DMS 273 treated with DMSO at 0.1 percent for 48 hours (cell line): ENCODE measurements at places on chromosomes 1 and 21.

DNA sequence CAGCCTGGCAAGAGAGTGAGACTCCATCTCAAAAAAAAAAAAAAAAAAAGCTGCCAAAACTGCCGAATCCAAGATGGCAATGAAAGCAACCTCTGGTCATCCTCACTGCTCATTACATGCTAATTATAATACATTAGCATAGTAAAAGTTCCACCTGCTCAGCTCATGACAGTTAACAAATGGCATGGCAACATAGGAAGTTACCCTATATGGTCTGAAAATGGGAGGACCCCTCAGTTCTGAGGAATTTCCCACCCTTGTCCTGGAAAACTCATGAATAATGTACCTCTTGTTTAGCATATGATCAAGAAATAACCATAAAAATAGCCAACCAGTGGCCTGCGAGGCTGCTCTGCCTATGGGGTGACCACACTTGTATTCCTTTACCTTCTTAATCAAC is 93.1 kb upstream of the PGBD5 start:
- no peak for DNase-seq

DNA sequence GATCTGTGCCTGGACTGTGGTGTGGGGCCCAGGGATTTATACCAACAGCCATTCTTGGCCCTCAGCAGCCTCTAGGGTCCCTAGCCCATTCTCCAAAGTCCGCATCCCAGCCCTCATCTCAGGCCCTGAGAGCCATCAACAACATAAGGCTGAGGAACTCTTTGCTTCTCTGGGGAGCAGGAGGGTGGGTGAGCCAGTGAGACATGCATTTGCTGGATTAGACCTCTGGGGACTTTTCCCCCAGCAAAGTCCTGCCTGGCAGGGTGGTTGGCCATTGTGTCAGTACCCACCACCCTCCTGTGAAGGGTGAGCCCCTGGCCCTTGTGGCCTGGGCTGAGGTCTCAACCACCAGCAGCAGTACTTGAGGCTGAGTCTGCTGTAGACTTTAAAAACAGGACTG is 24.2 kb upstream of the FAM20B start:
- DNase-seq: no peak

DNA sequence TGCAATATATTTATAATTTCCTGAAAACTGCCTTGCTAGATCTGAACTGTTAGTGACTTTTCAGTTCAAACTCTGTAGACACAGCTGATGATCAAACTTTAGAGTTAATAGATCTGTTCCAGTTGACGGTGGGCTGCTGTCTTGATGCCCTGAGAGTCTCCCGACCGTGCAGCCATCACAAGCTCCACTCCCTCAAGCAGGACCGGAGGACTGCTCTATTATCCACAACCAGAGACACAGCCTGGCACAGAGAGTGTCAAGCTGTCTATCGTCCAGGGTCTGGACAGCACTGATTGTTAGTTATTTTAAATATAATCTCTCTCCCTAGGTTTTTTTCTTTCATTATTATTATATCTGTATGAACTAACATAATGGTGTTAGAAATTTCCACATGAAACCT is 8.0 kb downstream of the CHODL start:
- DNase-seq: no peak

- no peak for DNase-seq
These were observed 55.7 kb downstream of the PLEKHA6 start for GRCh38 chr1:204304067-204304466.

DNA sequence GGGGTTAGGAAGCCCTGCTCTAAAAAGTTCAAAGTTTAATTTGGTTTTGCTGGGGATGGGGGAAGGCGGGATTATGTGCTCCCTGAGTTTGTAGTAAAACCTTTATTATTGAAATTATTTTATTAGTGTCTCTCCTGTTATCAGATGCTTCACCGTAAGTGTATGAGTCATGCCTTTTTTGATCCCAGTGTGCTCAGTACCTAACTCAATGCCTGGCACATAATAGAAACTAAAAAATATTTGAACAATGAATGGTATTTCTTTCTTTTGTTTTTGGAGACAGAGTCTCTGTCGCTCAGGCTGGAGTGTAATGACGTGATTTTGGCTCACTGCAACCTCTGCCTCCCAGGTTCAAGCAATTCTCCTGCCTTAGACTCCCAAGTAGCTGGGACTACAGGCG is 6.4 kb downstream of the SNRPE start:
- DNase-seq: no peak

DNA sequence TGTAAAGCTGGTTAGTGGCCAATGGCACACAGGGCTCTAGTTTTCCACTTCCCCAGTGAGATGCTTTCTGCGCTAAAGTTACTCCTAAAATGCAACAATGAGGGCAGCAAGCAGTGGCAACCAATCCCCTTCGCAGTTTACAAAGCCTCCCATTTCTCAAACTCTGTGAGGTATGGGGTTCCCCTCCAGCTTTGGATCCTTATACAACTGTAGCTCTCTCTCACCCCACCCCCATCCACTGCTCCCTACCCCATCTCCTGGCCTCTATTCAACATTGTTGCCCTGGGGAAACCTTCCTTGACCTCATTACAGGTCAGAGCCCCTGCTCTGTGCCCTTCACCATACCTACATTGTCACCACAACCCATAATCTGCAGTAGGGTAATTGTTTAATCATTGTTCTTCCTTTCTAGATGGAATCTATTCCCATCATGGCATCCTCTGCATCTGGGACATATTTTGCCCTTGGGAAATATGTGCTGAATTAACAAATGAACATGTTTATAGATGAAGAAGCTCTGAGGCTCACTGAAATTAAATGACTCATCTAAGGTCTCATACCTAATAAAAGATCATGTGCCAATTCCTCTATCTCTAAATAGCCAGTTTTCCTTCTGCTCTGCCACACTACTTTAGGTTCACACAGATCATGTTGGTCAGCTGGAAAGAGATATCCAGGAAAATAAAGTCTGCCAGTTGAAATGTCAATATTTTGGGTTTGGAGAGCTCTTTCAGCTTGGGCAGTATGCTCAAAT is 12.6 kb downstream of the KIAA0040 start:
- no peak for DNase-seq

DNA sequence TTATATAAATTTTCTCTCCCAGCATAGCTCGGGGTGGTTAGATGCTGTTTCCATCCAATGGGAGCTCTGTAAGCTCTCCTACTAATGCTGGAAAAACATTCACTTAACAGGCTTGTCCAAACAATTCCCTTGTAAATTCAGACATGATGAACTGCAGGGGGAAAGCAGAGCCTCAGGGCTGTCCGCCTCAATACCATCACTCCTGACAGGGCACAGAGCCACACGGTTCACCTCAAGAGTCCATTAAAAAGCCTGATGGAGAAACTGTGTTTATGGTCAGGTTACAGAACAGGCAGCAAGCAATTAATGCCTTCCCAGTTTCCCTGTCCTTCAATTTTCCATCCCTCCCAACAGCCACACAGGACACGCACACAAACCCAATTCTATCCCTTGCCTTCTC is 171.0 kb downstream of the BRINP2 start:
- DNase-seq: no peak

GRCh38 chr21:39525129-39525528 is 73.4 kb downstream of the SH3BGR start:
- no peak for DNase-seq

- no peak for DNase-seq
These were observed 151.0 kb downstream of the CDC7 start for GRCh38 chr1:91651661-91652071.

- no peak for DNase-seq
These were observed 38.9 kb upstream of the HMCN1 start for GRCh38 chr1:185695299-185695698.

- DNase-seq: no peak
These were observed 5.3 kb downstream of the C1orf116 start for GRCh38 chr1:207027206-207027777.

DNA sequence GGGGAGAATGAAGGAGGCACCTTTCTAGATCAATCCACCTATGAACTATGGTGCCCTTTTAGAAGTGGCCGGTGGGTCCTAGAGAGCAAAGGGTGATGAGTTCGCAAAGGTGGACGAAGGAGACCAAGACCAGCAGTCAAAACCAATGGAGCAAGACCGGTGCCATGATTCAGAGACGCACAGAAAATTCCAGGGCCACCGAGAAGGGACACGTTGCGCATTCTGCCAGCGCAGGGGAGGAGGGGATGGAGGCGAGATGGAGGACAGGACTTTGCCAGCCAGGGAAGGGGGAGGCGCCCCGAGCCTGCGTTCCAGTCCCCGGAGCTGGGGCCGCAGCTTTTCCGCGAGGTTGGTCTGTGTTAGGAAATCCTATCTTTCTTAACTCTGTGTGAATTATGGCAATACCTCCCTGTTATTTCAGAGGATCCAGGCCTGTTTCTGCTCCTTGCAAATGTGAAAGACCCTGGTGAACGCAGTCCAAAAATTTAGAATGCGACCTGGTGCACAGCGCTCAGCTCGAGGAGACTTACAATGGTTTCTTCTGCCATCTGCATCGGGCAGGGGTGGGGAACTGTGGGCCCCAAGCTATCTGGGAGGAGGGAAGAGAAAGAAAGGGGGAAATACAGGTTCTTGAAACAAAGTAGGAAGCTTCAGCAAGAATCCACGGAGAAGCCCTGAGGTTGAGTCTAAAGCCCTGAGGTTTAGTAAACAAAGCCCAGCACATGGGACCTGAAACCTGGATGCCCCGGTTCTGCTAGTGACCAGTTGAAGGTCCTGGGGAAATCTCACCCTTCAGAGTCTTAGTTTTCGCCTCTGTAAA is 129.4 kb downstream of the MRPS6 start:
- no peak for DNase-seq

GRCh38 chr21:36773117-36773516 is 74.2 kb downstream of the SIM2 start:
- DNase-seq: peak; percentile 74

DNA sequence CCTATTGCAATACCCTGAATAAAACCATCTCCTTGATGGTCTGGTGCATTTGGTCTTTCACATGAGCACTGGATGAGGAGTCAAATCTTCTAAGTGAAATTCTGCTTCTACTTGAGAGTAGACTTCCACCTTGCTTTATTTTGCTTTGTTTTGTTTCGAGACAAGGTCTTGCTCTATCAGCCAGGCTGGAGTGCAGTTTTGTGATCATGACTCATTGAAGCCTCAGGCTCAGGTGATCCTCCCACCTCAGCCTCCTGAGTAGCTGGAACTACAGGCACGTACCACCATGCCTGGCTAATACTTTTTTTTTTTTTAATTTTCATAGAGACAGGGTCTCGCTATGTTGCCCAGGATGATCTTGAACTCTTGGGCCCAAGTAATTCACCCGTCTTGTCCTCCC is 65.8 kb upstream of the F3 start:
- no peak for DNase-seq

- no peak for DNase-seq
These were observed 1.0 kb downstream of the ANKRD65 start for GRCh38 chr1:1419813-1420653.
